ENCODE measurements at places on chromosomes 16 and 17.

DNA sequence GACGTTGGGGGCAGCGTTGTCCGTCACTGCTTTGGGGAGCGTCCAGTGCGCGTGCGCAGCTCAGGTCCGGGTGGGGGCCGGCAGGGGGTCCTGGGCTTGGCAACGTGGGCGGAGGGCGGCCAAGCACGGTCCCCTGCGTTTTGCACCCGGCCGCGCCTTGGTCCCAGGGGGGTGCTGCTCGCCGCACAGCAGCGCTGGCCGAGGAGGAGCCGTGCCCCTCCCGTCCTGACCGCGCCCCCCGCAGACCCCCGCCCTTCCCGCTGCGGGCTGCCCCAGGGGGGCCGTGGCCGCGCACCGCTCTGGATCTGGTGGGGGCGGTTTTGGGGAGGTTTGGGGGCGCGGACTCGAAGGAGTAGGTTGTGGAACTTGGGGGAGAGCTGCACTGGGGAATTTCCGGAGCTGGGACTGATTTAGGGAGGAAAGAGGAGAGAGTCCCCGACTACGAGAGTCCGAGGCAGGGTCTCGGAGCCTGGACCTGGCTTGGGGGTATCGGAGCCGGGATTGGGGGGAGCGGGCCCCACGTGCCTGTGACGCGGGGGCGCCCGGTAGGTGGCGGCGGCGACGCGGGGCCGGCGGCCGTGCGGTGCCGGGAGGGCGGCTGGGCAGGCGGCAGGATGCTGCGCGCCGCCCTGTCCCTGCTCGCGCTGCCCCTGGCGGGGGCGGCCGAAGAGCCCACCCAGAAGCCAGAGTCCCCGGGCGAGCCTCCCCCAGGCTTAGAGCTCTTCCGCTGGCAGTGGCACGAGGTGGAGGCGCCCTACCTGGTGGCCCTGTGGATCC, at the start of gene SLC9A5:
TSS of gene SLC9A5 (plus strand) at position 579 of the 777 bp plus-strand sequence. CDS start at position 615, 36 bp downstream.
- DNase-seq, result peak; percentile 45

DNA sequence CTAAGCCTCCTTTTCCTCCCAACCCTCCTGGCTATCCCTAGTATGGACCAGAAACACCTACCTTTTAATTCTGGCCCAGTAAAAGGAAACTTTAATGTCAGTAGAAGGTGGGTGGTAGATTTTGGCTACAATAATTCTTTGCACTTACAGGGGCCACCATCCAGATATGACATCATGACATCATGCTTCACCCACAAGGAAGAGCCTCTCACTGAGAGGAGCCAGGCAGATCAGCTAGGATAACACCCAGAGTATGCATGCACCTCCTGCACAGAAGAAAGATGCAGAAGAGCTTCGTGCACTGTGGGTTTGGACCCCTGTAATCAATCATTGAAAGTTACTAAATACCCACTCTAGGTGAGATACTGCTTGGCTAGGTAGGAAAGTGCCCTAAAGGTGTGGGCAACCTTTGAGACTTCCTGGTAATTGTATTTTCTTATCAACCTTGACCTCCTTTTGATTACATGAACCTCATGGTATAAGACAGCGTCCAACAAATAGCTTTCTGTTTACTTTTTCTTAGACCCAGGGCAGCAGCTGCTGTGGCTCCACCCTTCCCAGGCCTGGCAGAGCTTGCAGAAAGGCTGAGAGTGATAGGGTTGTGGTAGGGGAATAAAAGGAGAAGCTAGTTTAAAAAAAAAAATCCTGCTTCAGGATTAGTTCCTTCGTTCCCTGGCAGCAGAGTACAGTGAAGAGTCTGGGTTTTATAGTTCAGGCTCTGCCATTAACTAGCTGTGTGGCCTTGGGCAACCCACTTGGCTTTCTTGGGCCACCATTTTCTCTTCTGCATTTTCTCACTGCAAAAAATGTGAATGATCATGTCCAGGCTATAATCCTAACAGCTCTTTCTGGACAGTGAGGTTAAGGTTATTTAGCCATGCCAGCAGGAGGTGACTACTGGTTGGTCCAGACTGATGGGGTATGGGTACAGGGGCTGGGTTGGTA, 6.2 kb downstream of the MAP3K14 start:
- DNase-seq, result no peak

- peak; percentile 35 for DNase-seq
Measured at GRCh38 chr16:69930117-69930776, 20.9 kb upstream of the CLEC18A start.

GRCh38 chr17:39677542-39678339, 9.5 kb downstream of the PNMT start:
- DNase-seq, result no peak

- no peak for DNase-seq
Measured at GRCh38 chr16:4517812-4518680, 20.5 kb downstream of the CDIP1 start.

DNA sequence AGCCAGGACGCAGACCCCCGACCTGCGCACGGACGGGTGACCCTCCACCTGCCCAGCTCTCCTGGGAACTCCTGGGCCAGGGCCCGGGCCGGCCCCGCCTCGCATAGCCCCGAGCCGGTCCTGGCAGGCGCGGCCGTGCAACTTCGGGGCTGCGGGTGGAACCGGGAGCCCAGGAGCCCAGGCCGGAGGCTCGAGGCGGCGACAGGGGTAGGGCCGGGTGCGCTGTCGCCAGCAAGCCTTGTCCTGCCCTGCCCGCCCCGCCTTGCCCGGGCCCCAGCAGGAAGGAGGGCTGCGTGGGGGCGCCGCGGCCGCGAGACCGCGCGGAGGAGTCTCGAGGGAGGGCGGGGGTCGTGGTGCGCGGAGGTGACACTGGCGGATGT, 408 bp downstream of the LMF1 start:
- no peak for DNase-seq

DNA sequence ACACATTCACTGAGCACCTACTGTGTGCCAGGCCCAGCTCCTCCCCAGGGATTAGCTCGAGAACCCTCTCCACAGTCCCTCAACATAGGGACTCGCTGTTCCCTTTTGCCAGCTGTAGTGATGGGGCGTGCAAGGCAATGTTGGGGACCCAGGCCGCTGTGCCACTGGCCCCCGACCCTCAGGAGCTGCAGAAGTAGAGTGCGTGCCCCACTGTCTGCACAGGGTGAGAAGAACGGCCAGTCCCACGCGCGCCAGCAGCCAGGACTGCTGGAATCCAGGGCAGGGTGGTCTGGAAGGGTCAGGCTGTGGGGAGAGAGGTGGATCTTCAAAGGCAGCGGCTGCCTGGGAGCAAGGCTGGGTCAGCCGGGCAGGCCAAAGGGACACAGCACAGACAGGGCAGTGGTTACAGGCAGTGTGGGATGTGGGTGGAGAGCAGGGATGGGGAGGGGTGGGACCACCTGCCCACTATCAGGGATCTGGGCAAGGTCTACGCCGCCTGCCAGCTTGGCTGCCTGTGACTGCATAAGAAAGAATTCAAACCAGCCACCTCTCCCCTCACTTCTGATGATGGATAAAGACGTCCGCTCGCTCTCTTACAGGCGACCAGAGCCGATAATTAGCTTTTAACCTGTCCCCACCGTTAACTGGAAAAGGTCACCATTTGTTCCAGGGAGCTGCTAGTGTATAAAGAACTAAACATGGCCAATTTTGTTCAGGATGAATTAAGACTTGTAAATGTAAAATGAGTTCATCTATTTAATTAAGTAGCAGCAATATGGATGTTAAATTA, 86.7 kb upstream of the GSE1 start:
- DNase-seq, result no peak

DNA sequence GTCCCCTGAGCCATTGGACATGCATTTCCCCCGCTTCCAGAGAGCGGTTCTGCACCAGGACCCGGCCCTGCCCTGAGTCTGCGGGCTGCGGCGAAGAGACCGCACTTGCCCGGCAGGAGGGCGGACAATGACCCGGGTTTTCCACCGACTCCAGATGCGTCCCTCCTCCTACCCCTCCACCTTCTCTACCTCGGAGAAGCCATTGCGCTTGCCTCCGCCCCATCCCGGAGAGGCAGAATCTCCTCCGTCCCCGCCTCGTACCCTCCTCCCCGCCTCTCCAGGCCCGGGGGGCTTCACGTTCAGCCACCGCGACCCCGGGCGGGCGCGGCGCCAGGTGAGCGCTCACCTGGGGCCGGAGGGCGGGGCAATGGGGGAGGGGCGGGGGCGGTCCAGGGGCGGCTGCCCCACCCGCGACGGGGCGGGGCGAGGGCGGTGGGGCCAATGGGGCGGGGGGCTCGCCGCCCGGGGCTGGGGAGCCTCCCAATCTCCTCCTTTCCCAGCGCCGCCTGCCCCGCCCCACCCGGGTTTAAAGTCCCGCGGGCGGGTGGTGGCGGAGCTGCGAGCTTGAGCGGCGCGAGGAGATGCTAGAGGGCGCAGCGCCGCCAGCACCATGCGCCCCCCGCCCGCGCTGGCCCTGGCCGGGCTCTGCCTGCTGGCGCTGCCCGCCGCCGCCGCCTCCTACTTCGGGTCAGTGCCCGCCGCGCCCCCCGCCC, at the start of gene WNT9B:
TSS of gene WNT9B (plus strand) at position 555 of the 713 bp plus-strand sequence. CDS start at position 611, 56 bp downstream.
- peak; percentile 29 for DNase-seq

- peak; percentile 29 for DNase-seq
Measured at GRCh38 chr16:50067290-50067853, 1.6 kb downstream of the HEATR3 start.

- no peak for DNase-seq
Measured at GRCh38 chr17:57402681-57403180, 146.4 kb downstream of the MSI2 start.

- no peak for DNase-seq
Measured at GRCh38 chr17:31112001-31112661, 17.4 kb downstream of the NF1 start.

GRCh38 chr17:42122371-42123303, at the start of gene HSPB9:
Gene HSPB9, plus strand, starts transcription at chr17:42122804. Its CDS starts 47 bp downstream, at chr17:42122851.
- DNase-seq, result no peak

GRCh38 chr16:75152635-75153034, 4.3 kb downstream of the ZFP1 start:
- DNase-seq, result no peak

- no peak for DNase-seq
Measured at GRCh38 chr17:20989991-20990855, 52.6 kb downstream of the USP22 start.

- no peak for DNase-seq
Measured at GRCh38 chr16:995087-995486, 13.5 kb downstream of the SOX8 start.

- DNase-seq, result no peak
Measured at GRCh38 chr17:31308372-31309334, 5.2 kb downstream of the EVI2B start.

- no peak for DNase-seq
Measured at GRCh38 chr17:18851201-18851600, 6.7 kb upstream of the PRPSAP2 start.

- DNase-seq, result no peak
Measured at GRCh38 chr16:19239511-19240155, 45.9 kb upstream of the CLEC19A start.

DNA sequence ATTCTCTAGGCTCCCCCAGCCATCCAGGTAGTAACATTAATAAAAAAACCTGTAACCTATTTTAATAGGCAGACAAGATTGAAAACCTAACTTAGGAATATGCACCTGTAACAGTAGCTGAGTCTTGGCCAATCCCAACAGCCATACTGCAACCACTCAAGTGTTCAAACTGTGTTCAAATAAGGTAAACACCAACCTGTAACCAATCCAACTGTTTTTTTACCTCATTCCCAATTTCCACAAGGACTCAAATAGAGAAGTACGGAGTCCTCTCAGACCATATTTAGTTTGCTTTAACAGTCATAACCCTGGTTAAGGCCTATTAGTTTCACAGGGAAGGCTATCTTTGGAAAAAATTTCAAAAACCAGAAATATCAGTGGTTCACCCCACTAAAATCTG, 40.4 kb upstream of the NOS2 start:
- DNase-seq, result no peak

GRCh38 chr16:26601335-26601734, 465.4 kb upstream of the C16orf82 start:
- no peak for DNase-seq

GRCh38 chr16:1998852-1999801, 9.4 kb downstream of the SYNGR3 start:
- no peak for DNase-seq

- DNase-seq, result no peak
Measured at GRCh38 chr16:16925432-16925831, 545.3 kb downstream of the XYLT1 start.

GRCh38 chr16:21088646-21089538, 61.8 kb downstream of the DNAH3 start:
- no peak for DNase-seq

- DNase-seq, result no peak
Measured at GRCh38 chr16:13351601-13352217, 450.3 kb downstream of the SHISA9 start.

- peak; percentile 45 for DNase-seq
Measured at GRCh38 chr17:79075446-79075750, 774 bp downstream of the ENGASE start.

DNA sequence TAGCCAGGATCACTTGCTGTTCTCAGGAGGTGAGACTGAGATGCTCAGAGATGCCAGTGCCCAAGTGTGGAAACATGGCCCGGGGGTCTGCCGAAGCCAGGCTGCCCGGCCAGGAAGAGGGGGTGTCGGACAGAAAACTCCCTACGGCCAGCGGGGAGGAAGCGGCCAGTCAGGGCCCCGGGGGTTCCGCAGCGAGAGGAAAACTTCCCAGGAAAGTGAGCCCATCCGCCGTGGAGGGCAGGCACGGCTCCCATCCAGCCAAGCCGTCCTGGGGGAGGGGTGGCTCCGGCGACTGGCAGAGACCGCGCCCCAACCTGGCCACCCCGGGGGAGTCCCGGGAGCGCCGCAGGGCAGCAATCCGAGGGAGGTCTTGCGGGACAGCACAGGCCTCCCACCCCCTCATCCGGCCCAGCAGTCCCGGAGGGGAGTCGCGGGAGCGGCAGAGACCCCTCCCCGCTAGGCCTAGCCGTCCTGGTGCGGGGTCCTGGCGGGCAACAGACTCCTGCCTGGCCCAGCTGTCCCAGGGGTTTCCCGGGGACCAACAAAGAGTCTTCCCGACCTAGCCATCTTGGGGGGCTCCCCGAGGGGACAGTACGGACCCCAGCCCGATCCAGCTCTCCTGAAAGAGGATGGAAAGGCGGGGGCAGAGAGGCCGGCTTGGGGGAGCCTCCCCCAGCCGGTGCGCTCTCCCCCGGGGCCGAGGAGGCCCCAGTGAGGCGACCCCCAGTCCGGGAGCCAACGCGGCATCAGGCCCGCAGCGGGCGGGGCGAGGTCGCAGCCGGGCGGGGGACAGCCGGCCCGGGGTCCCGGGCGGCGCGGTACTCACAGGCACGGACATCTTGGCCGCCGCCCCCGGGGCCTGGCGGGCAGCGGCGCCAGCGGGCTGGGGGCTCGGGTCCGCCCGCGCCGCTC, 13.8 kb upstream of the BCAR1 start:
- no peak for DNase-seq
